ENCODE measurements at places on chromosomes 2 and 18.

GRCh38 chr2:45932278-45932975 lies 281.0 kb downstream of the PRKCE start:
- peak; percentile 16 for DNase-seq

DNA sequence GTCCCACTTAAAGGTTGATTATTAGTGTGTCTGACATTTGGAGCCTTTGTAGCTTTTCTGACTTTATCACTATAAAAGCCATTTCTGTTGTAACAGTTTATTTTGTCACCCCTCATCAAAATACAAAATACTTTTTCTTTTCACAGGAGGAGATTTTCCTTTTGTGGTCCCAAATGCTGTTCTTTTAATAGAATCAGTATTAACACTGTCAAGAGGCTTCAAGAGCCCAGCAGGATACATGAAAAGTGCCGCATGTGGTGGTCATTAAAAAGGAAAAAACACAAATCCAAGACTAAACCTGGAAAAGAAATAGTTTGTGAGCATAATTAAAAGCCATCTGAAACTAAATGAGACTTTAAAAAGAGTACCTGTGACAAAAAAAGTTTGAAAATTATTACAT lies 515.7 kb downstream of the DCDC2C start:
- no peak for DNase-seq

DNA sequence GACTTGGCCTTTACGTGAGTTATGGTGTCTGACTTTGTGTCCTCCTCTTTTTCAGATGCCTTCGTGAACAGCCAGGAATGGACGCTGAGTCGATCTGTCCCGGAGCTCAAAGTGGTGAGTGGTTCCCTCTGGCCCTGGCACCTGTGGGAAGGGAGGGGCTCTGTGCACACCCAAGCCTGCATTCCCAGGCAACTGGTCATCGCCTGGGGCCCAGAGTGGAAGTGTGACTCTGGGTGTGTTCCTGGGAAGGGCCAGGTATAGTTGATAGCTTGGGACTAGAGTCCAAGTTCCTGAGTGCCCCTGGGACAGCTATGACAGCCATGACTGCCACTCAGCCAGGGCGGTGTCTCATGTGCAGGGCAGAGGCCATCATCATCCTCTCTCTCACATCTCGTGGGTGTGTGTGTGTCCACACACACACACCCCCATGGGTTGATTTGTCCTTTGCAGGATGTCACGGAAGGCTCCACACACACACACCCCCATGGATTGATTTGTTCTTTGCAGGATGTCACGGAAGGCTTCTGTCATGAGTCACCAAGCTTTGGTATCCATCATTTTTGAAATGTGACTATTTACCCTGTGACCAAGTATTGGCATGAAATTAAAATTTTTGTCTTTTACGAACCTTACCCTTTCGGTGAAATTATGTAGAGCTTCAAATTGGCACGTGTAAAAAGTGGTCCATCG lies 215.4 kb downstream of the AGAP1 start:
- peak; percentile 7 for DNase-seq

- no peak for DNase-seq
These were observed 91.5 kb upstream of the SLC8A1 start for GRCh38 chr2:40543381-40543780.

- DNase-seq = peak; percentile 61
These were observed 456 bp downstream of the DOK1 start for GRCh38 chr2:74554820-74555531.

DNA sequence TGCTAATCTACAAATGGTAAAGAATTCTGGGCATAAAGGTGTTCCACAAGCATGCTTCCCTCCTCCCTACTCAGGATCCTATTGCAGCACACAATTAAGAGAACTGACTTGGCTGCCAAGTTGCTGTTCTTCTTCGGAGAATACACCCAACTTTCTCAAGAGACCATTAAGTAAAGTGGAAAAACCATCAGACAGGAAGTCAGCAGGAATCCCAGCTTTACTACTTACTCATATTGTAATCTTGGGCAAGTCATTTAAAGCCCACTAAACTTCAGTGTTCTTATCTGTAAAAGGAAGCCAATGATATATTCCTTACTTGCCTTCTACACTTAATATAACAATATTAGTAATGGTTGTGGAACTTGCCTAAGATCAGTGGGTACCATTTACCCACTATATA lies 37.8 kb downstream of the PSTPIP2 start:
- DNase-seq = no peak

DNA sequence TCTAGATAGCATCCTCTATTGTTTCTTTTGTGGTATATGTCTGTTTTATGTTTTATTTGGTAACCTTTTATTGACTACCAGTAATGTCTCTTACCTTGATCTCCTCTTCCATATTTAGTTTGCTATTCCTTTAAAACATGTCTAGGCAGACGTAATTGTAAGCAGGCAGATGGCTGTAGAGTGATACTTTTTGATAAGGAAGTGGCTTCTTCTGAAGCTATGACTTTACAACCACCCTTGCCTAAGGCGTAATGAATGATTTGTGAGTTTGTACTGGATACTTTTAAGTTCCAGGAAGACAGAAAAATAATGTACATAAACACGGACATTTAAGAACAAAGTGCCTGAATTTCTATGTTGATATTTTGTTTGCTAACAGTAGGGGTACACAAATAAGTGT lies 85.6 kb downstream of the ZNF804A start:
- DNase-seq = no peak

DNA sequence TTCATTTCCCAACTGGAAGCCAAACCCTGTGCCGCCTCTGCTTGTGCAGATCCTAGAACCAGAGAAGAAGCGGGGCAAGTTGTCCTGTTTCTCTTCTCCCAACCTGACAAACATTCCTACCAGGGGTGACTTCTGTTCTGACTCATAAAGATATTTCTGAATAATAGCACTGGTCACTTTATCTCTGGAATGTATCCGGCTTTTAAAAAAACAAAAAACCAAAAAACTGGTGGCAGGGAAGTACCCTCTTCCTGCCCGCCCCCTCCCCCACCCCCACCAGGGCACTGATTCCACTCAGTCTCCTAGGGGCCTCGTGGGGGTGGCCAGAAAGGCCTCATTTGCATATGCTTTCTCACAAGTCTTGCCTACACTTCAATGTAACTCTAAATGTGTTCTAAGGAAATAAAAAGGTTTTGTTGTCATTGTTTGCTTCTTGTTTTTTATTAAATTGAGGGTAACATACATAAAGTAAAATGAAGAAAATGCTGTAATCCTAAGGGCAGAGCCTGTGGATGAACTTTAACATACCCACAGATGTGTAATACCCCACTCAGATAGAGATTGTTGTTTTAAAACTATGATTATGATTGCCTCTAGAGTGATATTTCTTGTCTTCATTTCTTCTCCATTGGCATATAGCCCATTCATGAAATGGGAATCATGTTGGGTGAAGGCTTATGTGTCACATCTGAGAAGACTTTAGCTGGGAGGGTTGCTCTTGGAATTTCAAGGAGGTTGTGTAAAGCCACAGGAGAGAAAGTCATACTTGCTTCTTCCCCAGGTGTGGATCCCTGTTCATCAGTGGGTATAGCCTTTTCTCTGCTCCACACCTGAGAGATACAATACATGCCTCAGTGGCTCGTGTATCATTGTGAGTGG lies 5.3 kb upstream of the FOSL2 start:
- peak; percentile 29 for DNase-seq

DNA sequence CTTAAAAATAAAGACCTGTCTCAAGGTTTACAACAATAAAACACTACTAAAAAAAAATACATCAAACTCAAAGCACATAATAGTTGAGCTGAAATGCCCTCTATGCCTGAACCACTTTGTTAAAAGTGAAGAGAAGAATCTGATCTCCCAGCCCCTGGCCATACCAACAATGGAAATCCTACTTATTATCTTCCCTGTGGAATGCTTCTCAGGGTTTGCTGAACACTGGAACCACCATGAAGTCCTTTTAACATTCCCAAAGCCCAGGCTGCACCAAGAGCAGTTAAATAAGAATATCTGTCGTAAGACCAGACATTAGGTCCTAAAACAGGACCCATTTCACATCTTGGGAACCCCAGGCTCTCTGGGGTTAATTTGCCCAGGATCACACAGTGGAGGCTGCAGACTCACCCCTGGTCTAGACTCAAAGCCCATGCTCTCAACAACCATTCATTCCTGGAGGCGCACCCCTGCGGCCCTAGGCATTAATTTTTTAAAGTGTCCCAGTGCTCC lies 285.8 kb downstream of the STK39 start:
- no peak for DNase-seq

DNA sequence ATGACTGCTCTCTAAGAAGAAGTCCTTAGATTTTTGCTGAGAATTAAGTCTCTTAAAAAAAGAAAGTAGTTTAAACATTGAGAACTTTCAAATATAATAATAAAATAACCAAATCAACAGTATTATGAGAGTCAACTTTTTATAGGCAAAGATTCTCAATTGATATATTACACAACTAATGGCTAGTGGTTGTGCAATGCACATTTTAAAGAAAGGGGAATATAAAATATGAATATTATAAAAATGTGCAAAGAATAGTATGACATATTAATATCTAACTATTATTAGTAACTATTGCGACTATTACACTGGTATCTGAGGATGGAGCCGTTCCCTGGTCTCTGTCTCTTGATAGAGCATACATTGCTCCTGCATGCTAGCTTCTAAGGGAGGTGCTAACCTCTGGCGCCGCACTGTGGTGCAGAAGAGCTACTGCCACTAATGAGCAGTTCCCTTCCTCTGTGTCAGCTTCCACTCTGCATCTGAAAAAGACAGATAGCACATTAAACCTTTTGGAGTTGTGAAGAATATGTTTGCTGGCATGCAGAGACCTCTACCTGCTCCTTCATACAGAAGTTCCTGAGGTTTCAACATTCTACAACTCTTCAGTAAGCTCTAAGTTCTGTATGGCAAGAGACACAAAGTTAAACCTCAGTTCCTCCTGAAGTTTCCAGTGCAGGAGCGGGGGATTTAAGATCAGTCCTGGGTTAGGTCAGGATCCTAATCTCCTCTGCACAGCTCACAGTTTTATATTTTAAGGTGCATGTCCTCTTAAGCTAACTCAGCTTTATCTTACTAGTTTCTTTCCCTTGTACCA lies 3.5 kb upstream of the SLC9A2 start:
- peak; percentile 81 for DNase-seq

DNA sequence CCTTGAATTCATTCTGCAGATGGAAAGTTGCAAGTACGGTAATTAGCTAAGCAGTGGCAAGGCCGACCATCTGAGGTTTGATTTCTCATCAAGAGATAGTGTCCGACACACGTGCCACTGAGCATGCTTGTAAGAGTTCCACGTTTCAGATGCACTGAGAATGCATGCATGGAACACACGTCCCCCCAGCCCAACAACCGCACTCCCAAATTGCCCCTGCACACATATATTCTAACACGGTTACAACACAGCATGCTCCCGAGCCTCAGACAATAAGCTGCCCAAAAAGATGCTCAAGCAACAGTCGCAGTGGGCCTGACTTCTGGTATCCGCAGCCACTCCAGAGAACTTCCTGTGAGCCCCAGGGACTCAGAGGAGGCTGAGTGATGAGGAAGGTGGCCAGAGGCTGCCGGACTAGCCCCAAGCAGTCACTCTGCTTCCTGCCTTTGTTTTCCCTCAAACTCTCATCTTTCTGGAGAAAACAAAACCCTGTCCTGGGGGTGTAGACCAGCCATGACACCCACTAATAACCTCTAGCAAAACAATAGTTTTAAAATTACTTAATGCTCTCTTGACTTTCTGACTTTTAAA lies 204.0 kb downstream of the TGIF1 start:
- DNase-seq = no peak

- DNase-seq = no peak
These were observed 56.1 kb upstream of the HDAC4 start for GRCh38 chr2:239456940-239457339.

DNA sequence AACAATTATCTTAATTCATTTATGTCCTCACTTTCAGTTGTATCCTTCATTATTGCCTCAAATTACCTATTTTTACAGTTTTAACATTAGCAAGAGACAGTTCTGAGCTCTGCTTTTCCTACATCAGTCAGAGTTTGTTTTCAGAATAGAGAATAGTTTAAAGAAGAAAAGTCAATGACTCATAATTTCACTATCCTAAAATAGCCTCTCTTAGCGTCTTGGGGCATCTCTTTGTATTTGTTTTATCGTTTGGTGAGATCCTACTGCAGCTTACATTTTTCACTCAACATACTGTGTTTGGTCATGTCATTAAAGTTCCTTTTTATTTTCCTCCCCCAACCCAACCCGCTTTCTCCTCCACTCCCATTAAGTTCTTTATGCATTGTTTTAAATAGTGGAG lies 3.8 kb downstream of the SEC11C start:
- peak; percentile 32 for DNase-seq

DNA sequence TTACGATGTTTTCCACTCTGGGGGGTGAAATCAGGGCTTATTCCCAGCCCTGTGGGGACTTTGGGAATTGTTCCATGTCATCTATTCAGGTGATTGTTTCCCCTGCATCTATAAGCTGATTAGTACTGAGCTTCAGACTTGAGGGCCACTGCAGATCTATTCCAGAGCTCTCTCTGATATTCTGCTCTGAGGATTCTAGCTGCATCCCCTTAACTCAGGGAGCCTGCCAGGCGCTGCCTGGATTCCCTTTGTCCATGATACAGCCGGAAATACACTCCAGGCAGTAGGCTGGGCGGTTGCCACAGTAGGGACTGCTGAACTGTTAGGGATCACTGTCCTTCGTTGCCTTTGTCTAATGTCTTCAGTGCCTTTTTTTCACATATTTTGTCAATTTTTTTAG lies 31.3 kb downstream of the PTRHD1 start:
- no peak for DNase-seq

- DNase-seq = no peak
These were observed 14.6 kb downstream of the ZNF519 start for GRCh38 chr18:14117606-14118005.

DNA sequence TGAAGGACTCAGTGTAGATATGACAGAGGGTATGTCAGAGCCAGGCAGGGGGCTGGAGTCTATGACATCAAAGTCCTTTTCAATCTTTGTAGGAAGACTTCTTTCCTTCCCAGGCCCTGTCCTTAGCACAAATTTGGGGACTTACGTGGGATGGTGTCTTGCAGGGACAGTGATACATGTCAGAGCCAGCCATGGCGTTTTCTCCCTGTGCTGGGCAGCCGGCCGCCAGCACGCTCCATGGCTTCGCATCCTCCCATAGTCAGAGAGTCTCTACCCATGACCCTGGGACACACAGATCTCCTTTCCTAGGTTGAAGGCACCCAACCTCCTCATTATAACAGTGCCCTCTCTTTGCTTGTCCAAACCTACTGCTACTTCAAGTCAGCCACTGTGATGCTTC lies 156.9 kb upstream of the MYCN start:
- DNase-seq = no peak

- DNase-seq = no peak
These were observed 3.1 kb downstream of the ALPK2 start for GRCh38 chr18:58625839-58626238.

- no peak for DNase-seq
These were observed 33.4 kb upstream of the SLC8A1 start for GRCh38 chr2:40485318-40485717.

- peak; percentile 68 for DNase-seq
These were observed 69.7 kb downstream of the EPHA4 start for GRCh38 chr2:221502270-221503010.

DNA sequence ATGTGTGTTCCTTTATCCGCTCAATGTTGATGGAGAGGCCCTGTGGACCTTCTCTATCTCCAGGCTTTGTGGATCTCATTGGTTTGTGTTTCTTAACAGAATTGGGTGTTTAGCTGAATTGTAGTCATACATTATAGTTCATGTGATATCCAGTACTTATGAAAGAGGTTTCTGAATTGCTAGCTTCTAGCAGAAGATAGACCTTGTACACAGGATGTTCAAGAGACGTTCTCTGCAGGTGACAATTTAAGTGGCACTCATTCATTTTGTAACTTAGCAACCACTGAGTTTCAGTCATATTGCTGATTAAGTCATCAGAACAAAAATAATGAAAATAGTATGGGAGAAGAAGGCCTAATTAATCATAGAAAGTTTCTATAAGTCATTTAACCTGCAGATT lies 279.2 kb downstream of the ALPK2 start:
- DNase-seq = no peak

Data from adipocyte (in vitro differentiated cells).